ENCODE measurements at places on chromosomes 11 and 22. TPM values are rescaled to one million over a fixed set of nuclear protein-coding genes. Genes with fewer than 3 reads are reported as not detected.

CYTH4 gene
- total RNA-seq: 0.72 TPM

CDC42EP1 gene
- total RNA-seq: 30.3 TPM

SLC7A4 gene
- 0.09 TPM for total RNA-seq

APOBEC3G gene
- total RNA-seq: 7.4 TPM

SYCE3 gene
- not detected for total RNA-seq

APOL3 gene
- total RNA-seq: 25.8 TPM

GPR83 gene
- total RNA-seq: not detected

DNA sequence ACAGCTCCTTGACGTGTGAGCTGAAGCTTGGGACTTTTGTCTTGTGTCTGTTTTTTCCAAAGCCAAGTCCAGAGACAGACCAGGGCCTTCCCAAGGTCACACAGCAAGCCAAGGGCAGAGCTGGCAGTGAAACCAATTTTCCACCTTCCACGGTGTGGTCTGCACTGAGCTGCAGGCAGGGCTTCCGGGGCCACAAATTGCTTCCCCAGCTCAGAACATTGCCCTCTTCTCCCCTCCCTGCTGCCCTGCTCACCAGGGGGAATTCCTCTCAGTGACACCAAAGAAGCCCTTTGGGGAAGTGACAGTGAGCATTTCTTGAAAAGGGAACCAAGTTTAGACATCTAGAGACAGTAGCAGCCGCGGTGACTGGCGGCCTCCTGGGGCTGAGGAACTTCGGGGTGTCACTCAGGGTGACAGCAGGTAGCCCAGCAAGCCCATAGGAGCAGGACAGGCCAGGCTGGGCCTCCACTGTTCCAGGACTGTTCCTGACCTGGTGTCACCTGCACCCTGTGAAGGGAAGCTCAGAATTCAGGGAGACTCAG is 9.2 kb downstream of the FXYD2 start:
- DNase-seq: no peak

- no peak for DNase-seq
These were observed 37.1 kb downstream of the RPL27A start for GRCh38 chr11:8719721-8720120.

DNA sequence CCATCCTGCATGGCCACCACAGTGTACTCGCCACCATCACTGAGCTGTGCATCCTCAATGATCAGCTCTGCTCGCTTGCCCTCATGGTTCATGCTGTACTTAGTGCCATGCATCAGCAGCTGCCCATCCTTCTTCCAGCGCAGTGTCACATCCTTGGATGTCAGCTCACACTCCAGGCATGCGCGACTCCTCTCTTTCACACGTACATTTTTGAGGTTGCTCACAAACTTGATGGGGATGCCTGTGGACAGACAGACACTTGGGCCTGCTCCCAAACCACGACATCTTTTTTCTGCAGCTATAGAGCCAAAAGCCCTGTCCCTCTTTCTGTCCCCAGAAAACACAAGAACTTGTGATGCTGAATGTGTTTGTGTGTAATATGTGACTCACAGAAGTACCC is 10.5 kb downstream of the IGSF22 start:
- no peak for DNase-seq

DNA sequence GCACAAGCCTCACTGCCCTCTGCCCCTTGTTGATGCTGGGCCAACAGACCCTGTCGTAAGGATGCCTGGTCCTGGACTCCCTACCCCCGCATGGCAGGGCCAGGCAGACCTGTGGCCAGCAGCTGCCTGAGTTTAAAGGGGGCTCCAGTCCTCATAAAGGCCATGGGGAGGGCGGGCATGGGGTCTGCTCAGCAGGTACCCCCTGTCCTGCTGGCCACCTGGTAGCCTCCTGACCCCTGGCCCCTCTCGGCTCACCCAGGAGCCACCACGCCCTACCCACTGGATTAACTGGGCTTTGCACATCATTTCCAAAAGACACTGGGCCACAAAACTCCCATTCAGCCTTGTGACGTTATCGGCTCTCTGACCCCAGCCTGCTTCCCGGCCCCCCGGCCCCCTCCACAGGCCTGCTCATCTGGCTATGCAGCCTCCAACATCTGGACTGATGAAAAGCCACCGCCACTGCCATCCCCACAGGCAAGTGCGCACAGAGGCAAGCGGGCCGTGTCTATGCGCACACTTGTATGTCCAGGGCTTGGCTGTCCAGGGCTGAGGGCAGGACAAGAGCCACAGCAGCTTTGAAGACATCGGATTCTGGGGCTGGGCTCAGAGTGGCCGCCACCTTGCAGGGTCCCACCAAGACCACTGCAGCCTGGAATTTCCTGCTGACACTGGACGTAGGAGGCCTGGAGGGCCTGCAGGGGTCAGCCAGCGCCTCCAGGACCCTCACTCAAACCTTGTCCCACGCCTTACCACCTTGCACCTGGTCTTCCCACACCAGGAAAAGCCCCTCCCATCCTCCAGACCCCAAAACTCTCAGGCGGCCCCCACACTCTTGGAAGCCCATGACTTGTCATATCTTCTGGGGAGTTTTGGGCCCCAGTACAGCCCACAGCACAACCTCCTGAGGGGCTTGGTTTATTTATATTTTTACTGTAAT is 48.7 kb downstream of the IGF2 start:
- DNase-seq: no peak

GRCh38 chr11:62921573-62922188 is 518 bp upstream of the CHRM1 start:
- no peak for DNase-seq

DNA sequence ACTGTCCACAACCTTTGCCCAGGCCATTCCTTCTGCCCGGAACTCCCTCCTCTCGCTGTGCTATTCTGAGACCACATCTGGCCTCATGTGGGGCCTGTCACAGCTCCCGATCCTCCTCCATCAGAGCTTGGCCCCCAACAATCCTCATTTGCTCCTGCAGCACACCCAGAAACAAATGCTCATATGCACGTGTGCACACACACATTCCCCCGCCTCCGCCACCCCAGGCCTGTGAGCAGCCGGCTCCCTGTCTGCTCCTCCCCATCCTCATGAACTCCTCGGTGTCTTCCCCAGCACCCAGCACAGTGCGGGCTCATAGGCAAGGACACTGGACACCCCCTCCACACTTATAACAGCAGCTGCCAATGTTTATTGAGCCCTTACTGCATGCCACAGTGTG is 29.7 kb upstream of the PICK1 start:
- DNase-seq: no peak

Measured in fibroblast of the aortic adventitia (primary cell).